Right renal cortex interstitium (tissue), 3 donors: ENCODE measurements at places on chromosomes 2 and 18.

GRCh38 chr2:45458909-45459563 lies 152.0 kb downstream of the SRBD1 start:
- peak; percentile 41 for DNase-seq

- DNase-seq = no peak
Measured at GRCh38 chr2:200302940-200303727, 3.4 kb upstream of the SPATS2L start.

DNA sequence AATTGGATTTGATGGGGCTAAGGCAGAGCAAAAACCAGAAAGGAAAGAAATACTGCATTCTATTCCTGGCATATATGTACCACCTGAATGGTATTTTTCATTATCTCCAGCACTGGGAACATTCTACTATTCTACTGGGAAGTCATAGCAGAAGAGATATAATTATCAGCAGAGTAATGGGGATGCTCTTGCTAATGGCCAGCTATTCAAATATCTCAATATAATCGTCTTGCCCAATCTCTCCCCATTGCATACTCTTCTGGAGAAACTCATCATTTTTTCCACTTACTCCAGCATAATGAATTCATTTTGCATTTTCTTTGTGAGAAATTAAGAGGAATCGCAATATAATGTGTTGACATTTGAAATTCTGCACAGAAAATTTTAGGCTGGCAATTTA lies 1794.7 kb upstream of the PIK3C3 start:
- no peak for DNase-seq

GRCh38 chr2:238613610-238614009 lies 186.9 kb downstream of the ASB1 start:
- DNase-seq = no peak

DNA sequence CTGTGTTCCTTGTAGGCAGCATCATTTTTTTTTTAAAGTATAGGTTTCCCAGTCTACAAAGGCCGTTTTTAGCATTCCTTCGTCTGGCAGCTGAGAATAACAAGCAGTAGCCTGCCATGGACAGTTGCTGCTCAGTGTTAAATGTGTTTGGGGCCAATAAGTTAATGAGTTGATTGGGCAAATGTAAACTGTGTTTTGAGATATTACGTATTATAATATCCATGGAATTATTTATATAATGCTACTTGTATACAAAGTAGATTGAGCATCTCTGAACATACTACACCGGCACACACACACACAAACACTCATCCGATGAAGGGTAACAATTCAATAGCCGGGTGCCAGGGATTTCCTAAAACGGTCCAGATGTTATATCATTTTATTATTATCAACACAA lies 97.2 kb downstream of the IRS1 start:
- no peak for DNase-seq

GRCh38 chr2:14234911-14235310 lies 397.6 kb upstream of the LRATD1 start:
- DNase-seq = no peak

GRCh38 chr2:71743995-71744675 lies 290.8 kb downstream of the DYSF start:
- DNase-seq = no peak

GRCh38 chr2:163155279-163155883 lies 316.8 kb upstream of the KCNH7 start:
- no peak for DNase-seq

DNA sequence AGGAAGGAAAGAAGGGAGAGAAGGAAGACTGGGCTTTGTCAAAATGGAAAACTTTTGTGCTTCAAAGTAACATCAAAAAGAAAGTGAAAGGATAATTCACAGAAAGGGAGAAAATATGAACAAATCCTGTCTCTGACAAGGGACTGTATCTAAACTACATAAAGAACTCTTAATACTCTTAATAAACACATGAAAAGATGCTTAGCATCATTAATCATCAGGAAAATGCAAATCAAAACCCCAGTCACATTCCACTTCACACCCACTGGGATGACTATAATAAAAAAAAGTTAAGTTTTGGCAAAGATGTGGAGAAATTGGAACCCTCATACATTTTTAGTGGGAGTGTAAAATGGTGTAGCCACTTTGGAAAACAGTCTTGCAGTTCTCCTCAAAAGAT lies 11.8 kb upstream of the ZFP36L2 start:
- no peak for DNase-seq

DNA sequence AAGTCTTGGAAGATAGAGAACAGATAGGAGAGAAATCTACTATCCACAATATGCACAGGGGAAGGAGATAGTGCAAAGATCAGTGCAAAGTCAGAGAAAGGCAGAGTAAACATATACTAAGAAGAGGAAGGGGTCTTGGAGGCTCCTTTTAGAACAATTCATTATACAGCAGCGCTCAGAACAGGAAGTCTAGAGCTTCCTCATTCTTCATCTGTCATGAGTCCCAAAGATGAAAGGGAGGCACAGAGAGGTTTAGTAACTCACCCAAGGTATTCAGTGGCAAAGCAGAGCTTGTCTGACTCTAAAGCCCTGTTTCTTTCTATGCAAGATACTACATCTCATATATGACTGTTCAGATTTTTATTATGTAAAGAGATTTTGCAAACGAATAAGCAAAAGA lies 1.4 kb downstream of the SP110 start:
- DNase-seq = no peak

- DNase-seq = no peak
Measured at GRCh38 chr2:11784747-11785610, 38.5 kb downstream of the LPIN1 start.

DNA sequence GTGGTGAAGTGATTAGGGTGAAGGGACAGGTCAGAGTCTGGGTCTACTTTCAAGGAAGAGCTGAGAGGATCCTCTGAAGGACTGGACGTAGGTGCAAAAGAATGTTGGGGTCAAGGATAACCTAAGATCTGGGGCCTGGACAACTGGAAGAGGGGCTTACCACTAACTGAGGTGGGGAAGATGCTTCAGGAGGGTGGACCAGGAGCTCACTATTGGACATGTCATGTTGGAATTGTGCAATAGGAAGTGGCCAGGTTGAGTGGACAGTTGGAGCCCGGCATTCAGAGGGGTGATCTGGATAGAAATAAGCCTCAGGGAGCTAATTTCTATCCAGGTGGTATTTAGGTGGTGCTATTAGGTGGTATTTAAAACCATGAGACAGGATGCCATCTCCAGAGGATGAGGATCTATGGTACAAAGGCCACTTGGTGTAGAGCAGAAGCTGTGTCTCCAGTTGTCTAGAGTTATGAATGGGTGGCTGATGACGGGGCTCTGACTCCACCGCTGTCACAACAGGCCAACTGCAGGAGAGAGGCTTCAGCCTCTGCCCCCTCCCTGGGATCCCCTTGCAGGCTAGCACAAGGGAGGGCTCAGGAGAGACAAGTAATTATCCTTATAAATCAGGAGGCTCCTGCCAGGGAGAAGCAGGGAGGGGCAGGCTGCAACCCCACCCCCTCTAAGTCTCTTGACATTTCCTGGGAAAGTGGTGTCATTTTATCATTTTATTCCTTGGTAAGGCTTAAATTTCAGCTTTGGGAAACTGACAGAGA lies 158.0 kb downstream of the SMAD7 start:
- no peak for DNase-seq

DNA sequence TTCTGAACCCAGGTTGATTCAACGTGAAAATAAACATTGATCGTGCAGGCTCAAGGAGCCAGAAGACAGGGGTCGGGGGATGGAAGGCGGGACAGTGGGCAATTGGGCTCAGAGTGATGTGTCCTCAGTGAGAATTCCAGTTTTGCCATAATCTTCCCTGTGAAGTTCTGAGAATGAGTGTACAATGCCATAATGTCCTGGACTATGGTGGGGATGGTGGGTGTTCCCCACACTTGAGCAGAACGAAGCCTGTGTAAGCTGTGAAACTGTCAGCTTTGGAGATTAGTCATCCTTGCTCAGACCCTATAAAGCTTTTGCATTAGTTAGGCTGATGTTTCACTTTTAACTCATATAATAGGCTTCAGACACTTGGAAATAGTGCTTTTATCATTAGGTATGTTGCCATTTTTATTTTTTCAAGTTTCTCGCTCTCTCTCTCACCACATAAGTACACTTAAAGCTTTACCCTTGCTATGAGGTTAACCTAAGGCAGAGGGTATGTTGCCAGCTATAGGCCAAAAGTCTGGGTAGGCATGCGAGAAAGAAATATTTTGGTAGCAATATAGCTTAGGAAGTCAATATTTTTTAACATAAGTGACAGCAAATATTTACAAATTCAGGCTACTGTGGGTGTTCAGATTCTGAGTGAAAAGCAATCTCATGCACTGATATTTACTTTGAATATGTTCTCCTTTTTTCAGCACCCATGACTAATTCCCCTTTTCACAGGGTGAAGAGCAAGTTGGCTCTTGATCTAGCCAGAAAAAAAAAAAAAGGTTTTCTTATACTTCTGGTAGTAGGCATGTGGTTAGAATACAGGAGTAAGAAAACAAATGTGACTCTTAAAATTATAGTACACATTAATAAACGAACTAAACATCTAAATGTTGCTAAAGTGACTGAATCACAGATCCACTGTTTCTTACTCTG lies 47.2 kb downstream of the CDC42EP3 start:
- no peak for DNase-seq

GRCh38 chr2:26696351-26696816 lies 3.9 kb downstream of the KCNK3 start:
- no peak for DNase-seq

DNA sequence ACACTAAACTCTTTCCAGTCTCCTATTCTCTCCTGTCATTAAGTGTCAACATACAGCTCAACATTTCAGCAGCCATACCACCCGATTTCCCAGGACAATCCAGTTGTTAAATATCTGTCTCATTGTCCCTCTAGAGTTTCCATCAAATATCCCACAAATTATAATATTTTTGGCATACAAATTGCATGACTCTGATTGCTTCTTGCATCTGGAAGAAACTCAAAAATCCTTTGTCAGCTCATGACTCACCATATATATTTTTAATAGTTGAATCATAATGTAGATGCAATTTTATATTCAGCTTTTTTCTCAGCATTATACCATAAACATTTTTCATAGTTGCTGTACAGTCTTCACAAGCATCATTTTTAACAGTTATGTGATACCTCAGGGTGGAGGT lies 7.2 kb downstream of the SLC30A3 start:
- no peak for DNase-seq

GRCh38 chr2:83899271-83899670 lies 559.8 kb downstream of the SUCLG1 start:
- DNase-seq = no peak
